ENCODE measurements at places on chromosomes 11 and 22.
A peak's percentile ranks its signal among the peaks of the same experiment; 100 is the strongest.

- DNase-seq, result no peak
Observed at GRCh38 chr22:20569059-20570058, 61.9 kb downstream of the MED15 start.

- DNase-seq, result no peak
Observed at GRCh38 chr11:130167146-130167545, 7.6 kb downstream of the ST14 start.

GRCh38 chr11:79670882-79671281, 230.1 kb upstream of the TENM4 start:
- DNase-seq, result no peak

- no peak for DNase-seq
Observed at GRCh38 chr11:86801364-86801763, 1.0 kb downstream of the PRSS23 start.

- no peak for DNase-seq
Observed at GRCh38 chr11:93728792-93729128, 12.5 kb downstream of the TAF1D start.

GRCh38 chr22:23396362-23397007, 183.6 kb downstream of the IGLL1 start:
- DNase-seq, result no peak

DNA sequence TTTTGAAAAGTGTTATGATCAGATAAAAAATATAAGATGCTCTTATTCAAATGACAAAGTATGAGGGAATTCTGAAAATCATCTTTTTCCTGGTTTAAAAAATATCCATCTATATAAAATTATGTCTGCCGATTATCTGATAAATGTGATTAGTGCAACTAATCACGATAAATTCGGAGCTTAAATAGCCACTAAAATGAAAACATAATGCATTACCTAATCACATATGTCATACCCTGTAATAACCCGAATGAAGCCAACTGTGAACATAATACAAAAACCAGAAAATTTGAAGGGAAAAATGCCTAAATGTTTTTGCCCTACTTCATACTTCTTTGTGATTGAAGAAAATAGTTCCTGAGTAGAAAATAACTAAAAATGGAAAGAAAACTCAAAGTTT, 808.4 kb upstream of the LUZP2 start:
- no peak for DNase-seq

GRCh38 chr11:124769806-124770774, 8.0 kb upstream of the ESAM start:
- DNase-seq, result no peak

- DNase-seq, result no peak
Observed at GRCh38 chr22:45717789-45718188, 46.2 kb downstream of the ATXN10 start.

GRCh38 chr11:63146581-63146980, 2.6 kb upstream of the SLC22A24 start:
- no peak for DNase-seq

GRCh38 chr22:30940685-30941362, 27.8 kb downstream of the MORC2 start:
- no peak for DNase-seq

- no peak for DNase-seq
Observed at GRCh38 chr22:46000081-46001027, 23.4 kb upstream of the WNT7B start.

- no peak for DNase-seq
Observed at GRCh38 chr11:22832315-22833015, 2.9 kb upstream of the SVIP start.

DNA sequence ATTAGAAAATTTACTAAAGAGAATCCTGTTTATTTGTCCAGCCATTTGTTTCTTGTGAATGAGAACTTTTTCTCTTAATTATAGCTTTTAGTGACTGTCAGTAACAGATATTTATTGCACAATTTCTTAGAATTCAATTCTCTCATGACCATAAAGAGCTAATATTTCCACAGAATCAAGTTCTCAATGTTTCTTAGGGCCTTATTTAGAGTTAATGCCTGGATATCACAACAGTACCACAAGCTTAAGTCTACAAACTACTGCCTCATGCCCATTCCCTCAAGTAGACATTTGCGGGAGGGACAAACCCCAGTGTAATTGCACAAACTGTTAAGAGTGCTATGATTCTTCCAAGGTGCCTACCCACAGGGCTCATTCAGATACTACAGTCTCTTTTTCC, 199.7 kb upstream of the POU2AF2 start:
- DNase-seq, result no peak

GRCh38 chr22:28072066-28072465, 153.0 kb upstream of the PITPNB start:
- DNase-seq, result no peak

- no peak for DNase-seq
Observed at GRCh38 chr11:59660621-59661020, 8.2 kb downstream of the PATL1 start.

- DNase-seq, result peak; percentile 72
Observed at GRCh38 chr11:78228467-78228866, 39.7 kb downstream of the USP35 start.

- DNase-seq, result no peak
Observed at GRCh38 chr11:6655020-6655789, 404 bp downstream of the DCHS1 start.

DNA sequence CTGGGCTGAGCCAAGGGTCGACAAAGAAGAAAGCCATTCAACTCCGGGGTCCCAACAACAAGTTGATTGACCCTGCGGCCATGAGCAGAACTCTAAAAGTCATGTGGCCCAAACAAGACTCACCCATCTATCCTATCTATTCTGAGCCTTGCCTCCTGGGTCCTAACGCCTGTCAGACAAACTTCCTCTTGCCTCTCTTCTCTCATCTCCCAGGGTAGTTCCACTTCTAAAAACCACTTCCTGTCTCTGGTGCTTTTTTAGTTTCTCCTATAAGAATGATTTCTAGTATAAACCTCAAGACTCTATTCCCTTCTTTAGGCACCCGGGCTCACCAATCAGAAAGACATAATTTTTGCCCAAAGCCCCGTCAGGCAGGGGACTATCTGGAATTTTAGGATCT, 530.2 kb downstream of the DLG2 start:
- no peak for DNase-seq

DNA sequence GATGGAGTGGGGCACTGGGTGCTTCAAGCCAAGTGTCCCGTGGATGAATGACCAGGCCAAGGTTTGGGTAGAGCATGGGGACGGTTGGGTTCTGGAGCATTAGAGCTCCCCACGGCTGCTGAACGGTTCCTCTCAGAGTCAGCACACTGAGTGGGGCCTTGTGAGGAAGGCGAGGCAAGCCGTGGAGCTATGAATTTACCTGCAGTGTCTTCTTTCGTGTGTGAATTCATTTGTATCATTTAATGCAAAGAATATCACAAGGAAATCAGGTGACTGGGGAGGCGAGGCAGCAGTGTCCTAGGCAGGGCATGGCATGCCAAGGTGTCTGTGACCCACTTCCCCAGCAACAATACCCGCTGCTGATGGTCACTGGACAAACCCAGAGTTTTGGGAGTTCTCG, 343.5 kb upstream of the B3GAT1 start:
- DNase-seq, result no peak

DNA sequence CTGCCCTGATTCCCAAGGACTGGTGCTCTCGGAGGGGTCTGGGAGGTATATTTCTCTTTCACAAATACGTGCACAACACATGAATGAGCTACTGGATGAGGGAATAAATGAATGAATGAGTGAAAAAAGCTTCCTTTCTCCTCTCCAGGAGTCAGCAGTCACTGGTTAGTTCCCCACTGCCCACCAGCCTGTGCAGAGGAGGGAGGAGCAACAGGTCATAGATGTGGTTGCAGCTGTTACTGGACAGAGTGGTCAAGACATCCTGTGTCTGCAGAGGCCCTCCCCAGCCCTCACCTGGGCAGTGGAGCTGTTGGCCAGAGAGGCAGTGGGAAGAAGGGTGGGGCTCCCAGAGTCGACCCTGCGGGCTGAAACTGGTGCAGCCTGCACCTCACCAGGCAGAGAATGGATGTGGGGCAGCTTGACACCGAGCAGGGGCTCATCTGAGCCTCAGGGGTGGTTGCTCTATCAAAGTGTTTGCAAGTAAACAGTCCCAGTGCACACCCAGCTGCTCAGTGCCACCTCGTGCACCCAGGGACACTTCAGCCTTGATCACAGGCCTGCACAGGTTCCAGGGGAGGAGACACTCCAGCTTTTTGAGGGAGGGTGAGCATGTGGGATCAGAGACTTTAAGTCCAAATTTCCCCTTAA, 1.4 kb upstream of the VPREB1 start:
- DNase-seq, result no peak

GRCh38 chr11:119991022-119991404, 146.9 kb downstream of the TRIM29 start:
- no peak for DNase-seq

GRCh38 chr22:24285245-24285644, 14.6 kb downstream of the SPECC1L start:
- no peak for DNase-seq

- peak; percentile 32 for DNase-seq
Observed at GRCh38 chr11:33695051-33695566, 5.5 kb downstream of the C11orf91 start.

DNA sequence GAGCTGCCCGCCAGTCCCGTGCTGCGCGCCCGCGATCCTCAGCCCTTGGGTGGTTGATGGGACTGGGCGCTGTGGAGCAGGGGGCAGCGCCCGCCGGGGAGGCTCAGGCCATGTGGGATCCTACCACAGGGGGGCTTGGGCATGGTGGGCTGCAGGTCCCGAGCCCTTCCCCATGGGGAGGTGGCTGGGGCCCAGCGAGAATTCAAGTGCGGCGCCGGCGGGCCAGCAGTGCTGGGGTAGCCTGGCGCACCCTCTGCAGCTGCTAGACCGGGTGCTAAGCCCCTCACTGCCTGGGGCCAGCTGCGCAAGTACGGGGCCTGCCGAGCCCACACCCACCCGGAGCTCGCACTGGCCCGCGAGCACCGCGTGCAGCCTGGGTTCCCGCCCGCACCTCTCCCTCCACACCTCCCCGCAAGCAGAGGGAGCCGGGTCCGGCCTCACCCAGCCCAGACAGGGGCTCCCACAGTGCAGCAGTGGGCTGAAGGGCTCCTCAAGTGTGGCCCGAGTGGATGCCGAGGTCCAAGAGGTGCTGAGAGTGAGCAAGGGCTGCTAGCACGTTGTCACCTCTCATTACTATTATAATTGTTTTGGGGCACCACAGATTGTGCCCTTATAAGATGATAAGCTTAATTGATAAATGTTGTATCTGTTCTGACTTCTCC, 333.2 kb downstream of the CASP12 start:
- no peak for DNase-seq

GRCh38 chr11:120235024-120235628, 4.8 kb upstream of the POU2F3 start:
- DNase-seq, result peak; percentile 58

DNA sequence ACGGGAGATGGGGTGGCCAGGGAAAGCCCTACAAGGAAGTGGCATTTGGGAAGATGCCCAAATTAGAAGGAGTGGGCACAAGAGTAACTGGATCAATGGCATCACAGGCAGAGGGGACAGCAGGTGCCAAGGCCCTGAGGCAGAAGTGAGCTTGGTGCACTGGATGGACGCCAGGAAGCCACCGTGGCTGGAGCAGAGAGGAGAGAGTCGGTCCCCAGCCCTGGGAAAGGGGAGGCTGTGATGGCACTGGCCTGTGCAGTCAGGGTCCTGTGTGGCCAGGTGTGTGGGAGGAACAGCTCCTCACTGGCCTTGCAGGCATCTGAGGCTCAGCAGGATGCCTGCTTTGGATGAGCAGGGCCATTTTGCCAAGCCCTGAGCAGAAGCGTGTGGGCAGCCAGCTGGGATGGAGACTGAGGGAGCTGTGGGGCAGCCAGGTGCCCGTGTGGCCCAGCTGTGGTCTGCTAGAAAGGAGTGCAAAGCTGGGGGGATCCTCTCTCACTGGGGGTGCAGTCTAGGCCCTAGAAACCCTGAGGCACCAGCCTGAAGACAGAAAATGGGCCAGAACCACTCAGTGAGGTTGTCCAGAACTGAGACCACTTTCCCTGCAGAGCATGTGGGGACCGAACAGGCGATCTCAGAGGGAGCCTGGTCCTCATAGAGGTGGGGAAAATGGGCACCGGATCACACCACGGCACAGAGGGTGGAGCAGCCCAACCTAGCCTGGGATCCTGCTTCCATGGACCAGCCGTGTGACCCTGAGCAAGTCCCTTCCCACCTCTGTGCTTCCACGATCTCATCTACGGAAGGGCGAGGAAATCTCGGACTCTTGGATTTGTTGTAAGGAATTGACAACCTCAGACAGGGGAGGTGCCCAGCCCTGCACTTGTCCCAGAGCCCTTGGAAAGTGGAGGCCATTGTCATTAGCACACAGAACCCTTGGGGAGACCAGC, 78.6 kb upstream of the RTL6 start:
- no peak for DNase-seq

GRCh38 chr11:64762674-64763525, 3.1 kb upstream of the PYGM start:
- no peak for DNase-seq

DNA sequence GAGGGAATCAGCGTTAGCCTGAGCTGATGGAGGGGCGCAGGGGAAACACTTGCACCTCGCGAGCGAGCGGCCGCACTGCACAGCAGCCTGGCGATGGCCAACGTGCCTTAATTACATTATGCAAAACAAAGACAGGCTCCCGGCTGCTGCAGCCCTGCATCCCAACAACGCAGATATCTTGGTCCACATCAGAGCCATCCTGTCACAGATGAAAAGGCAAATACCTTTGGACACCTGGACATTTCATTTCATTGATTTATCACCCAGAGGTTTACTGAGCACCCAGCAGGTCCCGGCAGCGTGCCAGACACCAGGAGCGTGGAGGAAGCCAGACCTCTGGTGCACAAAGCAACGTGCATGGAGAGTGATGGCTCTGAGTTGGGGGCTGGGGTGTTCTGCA, 843.0 kb downstream of the TBC1D22A start:
- no peak for DNase-seq

GRCh38 chr11:82270870-82271269, 462.8 kb downstream of the FAM181B start:
- no peak for DNase-seq

DNA sequence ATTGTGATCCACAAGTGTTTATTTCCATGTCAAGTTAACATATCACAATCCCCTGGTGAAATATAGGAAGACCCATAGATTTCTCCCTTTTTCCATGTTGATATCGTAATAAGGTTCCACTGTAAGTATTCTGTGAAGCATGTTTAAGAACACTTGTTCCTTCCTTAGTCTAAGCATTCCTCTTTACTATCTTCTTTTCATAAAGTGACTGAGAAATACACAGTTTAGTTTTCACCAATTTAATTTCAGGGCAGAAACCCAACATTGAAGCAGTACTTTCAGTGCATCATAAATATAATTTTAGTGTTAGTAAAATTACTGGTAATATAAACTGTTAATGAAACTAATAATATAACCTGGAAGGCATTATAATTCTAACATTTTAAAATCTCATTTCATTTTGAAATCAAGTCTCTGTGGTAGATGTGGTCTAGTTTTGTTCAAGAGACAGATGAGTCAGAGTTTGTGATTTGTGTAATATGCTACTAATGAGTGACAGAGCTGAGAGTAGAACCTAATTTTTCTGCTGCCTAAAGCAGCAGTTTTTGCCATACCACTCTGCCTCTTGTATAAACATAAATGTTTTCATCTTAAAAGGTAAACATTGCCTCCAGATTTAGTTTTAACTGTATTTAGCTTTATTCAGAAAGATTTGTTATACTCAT, 79.4 kb downstream of the ATM start:
- DNase-seq, result no peak

Data from DMS153 (cell line).